ENCODE measurements at places on chromosomes 2 and 18. TPM values are rescaled to one million over a fixed set of nuclear protein-coding genes. Genes with fewer than 3 reads are reported as not detected.

Gene GAREM2
- total RNA-seq = 16.9 TPM

- H3K27me3 ChIP-seq = no peaks in the 10 kb centered on the region
- peaks cover 37% of the 10 kb centered on the region for H3K4me1 ChIP-seq
- no peak for DNase-seq
- no peak overlapping the region for H3K4me3 ChIP-seq
Observed at GRCh38 chr2:25265802-25266201, 75.9 kb downstream of the DNMT3A start.

- peaks cover 19% of the 10 kb centered on the region for H3K4me1 ChIP-seq
- no peaks in the 10 kb centered on the region for H3K27me3 ChIP-seq
- no peaks in the 10 kb centered on the region for H3K36me3 ChIP-seq
- H3K27ac ChIP-seq = no peak overlapping the region
- DNase-seq = no peak
- H3K4me3 ChIP-seq = no peak overlapping the region
Observed at GRCh38 chr2:111535404-111535803, 348.6 kb downstream of the ANAPC1 start.

DNA sequence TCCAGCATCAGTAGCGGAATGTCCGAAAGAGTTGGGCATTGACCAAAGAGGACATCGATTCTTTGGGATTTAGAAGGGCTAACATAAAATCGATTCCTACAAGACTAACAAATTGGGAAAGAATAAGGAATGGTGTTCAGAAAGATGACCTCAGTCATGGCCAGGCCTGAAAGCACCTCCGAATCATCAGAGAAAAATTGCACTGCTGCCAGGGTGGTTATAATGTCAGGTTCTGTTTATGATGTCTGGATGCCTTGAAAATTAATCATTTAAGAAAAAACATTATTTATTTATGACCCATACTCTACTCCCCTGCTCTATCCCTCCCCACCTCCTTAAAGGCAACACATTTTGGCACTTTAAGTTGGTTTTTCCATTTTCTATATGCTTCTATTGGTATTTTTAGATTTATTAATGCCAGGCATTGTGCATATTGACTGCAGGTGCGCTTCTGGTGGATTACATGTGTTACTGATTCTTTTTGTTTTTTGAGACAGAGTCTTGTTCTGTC is 104.7 kb downstream of the MYCN start:
- no peak for DNase-seq
- H3K4me3 ChIP-seq = no peak overlapping the region
